ENCODE measurements at places on chromosomes 13 and 19. TPM values are rescaled to one million over a fixed set of nuclear protein-coding genes. Genes with fewer than 3 reads are reported as not detected.

GRCh38 chr19:53982001-53982451, 9.4 kb upstream of the CACNG6 start:
- H3K4me1 ChIP-seq, result peaks cover 11% of the 10 kb centered on the region
- no peaks in the 10 kb centered on the region for H3K36me3 ChIP-seq
- peak overlapping the region; percentile 53 for H3K4me3 ChIP-seq
- peaks cover 21% of the 10 kb centered on the region for H3K27me3 ChIP-seq

- DNase-seq, result no peak
- H3K36me3 ChIP-seq, result no peaks in the 10 kb centered on the region
- peaks cover 12% of the 10 kb centered on the region for H3K4me1 ChIP-seq
- no peak overlapping the region for H3K27ac ChIP-seq
Measured at GRCh38 chr13:98992355-98992754, 14.5 kb upstream of the DOCK9 start.

GRCh38 chr13:54402495-54402894, 1373.9 kb downstream of the OLFM4 start:
- H3K36me3 ChIP-seq, result no peaks in the 10 kb centered on the region
- H3K4me3 ChIP-seq, result no peak overlapping the region
- DNase-seq, result no peak
- H3K27ac ChIP-seq, result no peak overlapping the region
- no peaks in the 10 kb centered on the region for H3K27me3 ChIP-seq

GRCh38 chr19:7822910-7823515, 7.0 kb upstream of the EVI5L start:
- no peak for DNase-seq
- H3K36me3 ChIP-seq, result no peaks in the 10 kb centered on the region
- H3K27me3 ChIP-seq, result no peaks in the 10 kb centered on the region
- H3K4me1 ChIP-seq, result no peaks in the 10 kb centered on the region
- no peak overlapping the region for H3K4me3 ChIP-seq

GRCh38 chr13:113820813-113821651, 42.8 kb downstream of the GAS6 start:
- no peak overlapping the region for H3K27ac ChIP-seq
- H3K4me1 ChIP-seq, result no peaks in the 10 kb centered on the region
- no peak for DNase-seq

DNA sequence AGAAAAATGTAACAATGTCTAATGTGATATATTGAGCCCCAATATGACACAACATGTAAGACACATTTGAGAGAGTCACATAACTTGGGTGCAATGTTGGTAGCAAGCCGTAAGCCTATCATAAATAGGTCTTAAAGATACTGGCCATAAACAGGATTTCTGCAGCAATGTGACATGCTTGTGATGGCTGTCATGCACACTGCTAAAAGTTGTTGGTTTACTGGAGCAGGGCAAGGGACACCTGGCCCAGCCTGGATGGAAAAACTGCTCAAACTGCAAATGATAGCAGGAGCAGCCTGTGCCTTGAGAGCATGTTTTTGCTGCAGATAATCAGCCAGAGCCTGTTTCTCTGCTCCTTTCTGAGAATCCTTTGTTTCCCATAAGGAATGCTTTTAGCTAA, 136.7 kb upstream of the ZNF91 start:
- H3K4me3 ChIP-seq, result no peak overlapping the region
- DNase-seq, result no peak
- no peaks in the 10 kb centered on the region for H3K4me1 ChIP-seq
- H3K27ac ChIP-seq, result no peak overlapping the region
- no peaks in the 10 kb centered on the region for H3K27me3 ChIP-seq

- H3K36me3 ChIP-seq, result no peaks in the 10 kb centered on the region
- H3K4me1 ChIP-seq, result peaks cover 3% of the 10 kb centered on the region
- H3K27me3 ChIP-seq, result no peaks in the 10 kb centered on the region
- DNase-seq, result no peak
Measured at GRCh38 chr19:1244693-1245451, 3.3 kb downstream of the ATP5F1D start.

- H3K27me3 ChIP-seq, result no peaks in the 10 kb centered on the region
- DNase-seq, result no peak
- H3K27ac ChIP-seq, result no peak overlapping the region
- H3K4me3 ChIP-seq, result no peak overlapping the region
- H3K4me1 ChIP-seq, result no peaks in the 10 kb centered on the region
- no peaks in the 10 kb centered on the region for H3K36me3 ChIP-seq
Measured at GRCh38 chr19:3563709-3564524, 6.5 kb upstream of the MFSD12 start.

GRCh38 chr13:50629966-50630365, 213.5 kb downstream of the DLEU7 start:
- H3K27me3 ChIP-seq, result no peaks in the 10 kb centered on the region
- H3K4me3 ChIP-seq, result no peak overlapping the region
- H3K27ac ChIP-seq, result no peak overlapping the region

DNA sequence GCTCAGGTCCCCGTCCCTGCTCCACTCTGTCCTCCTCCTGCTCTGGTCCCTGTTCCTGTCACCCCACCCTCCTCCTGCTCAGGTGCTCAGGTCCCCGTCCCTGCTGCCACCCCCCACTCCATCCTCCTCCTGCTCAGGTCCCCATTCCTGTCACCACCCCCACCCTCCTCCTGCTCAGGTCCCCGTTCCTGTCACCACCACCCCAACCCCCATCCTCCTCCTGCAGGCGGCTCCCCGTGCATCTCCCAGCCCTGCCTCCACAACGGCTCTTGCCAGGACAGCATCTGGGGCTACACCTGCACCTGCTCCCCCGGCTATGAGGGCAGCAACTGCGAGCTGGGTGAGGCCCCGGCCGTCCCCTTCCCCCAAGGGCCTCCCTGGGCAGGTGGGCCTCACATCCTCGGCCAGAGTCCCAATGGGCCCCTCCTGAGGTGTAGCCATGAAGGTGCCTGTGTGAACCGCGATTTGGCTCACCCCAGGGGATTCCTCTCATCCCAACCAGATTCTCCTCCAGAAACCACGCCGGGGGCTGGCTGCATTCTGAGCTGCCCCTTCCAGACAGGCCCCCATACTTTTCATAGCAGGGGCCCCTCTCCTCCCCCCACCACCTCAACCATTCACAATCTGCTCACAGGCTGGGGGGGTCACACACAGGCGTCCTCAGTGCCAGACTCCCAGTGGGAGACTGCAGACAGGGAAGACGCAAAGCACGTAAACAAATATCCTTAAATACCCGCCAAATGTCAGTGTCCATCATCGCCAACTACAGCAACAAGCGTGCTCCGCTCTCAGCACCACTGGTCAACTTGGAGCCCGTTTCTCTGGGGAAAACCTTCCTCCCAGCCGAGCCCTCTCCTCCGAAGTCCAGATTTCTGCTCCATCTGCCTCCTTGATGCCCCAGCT, 4.6 kb downstream of the PROZ start:
- H3K27ac ChIP-seq, result no peak overlapping the region
- no peak for DNase-seq
- no peaks in the 10 kb centered on the region for H3K36me3 ChIP-seq
- no peak overlapping the region for H3K4me3 ChIP-seq

GRCh38 chr13:25375727-25376358, 4.1 kb downstream of the ATP8A2 start:
- no peak overlapping the region for H3K4me3 ChIP-seq
- DNase-seq, result peak; percentile 80
- peaks cover 34% of the 10 kb centered on the region for H3K4me1 ChIP-seq
- H3K36me3 ChIP-seq, result no peaks in the 10 kb centered on the region

- H3K27ac ChIP-seq, result no peak overlapping the region
- H3K4me3 ChIP-seq, result no peak overlapping the region
- no peaks in the 10 kb centered on the region for H3K4me1 ChIP-seq
- no peaks in the 10 kb centered on the region for H3K27me3 ChIP-seq
Measured at GRCh38 chr13:34278780-34279179, 460.8 kb downstream of the RFC3 start.

GRCh38 chr19:610801-611480, 21.3 kb downstream of the HCN2 start:
- H3K27me3 ChIP-seq, result no peaks in the 10 kb centered on the region
- no peak overlapping the region for H3K27ac ChIP-seq
- no peak for DNase-seq

- peak overlapping the region; percentile 17 for H3K4me3 ChIP-seq
- H3K36me3 ChIP-seq, result peaks cover 8% of the 10 kb centered on the region
- DNase-seq, result no peak
- no peaks in the 10 kb centered on the region for H3K27me3 ChIP-seq
- H3K27ac ChIP-seq, result peak overlapping the region; percentile 90
- H3K4me1 ChIP-seq, result peaks cover 63% of the 10 kb centered on the region
Measured at GRCh38 chr19:40804783-40805242, 5.8 kb downstream of the EGLN2 start.

GRCh38 chr19:18046059-18046718, 38.2 kb downstream of the ARRDC2 start:
- no peaks in the 10 kb centered on the region for H3K4me1 ChIP-seq
- no peaks in the 10 kb centered on the region for H3K27me3 ChIP-seq
- H3K36me3 ChIP-seq, result no peaks in the 10 kb centered on the region
- no peak for DNase-seq
- H3K27ac ChIP-seq, result no peak overlapping the region
- no peak overlapping the region for H3K4me3 ChIP-seq

DNA sequence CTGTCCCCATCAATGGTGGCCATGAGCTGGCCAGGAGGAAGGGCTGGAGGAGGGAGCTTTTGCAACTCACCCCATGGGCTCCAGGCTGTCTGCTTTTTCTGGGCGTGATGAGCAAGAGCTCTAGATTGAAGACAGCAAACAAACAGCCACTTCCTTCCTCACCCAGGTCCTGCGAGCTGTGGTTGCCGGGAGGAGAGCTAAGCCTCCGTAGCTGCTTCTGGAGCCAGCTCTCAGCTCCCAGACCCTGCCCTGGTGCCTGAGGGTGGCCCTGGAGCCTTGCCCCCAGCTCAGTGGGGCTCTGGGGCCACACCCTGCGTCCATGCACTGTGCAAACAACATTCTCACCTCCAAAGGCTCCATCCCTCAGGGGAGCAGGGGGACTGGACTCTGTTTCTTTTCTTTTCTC, 6.2 kb downstream of the MYO1F start:
- H3K36me3 ChIP-seq, result no peaks in the 10 kb centered on the region
- DNase-seq, result no peak
- no peak overlapping the region for H3K4me3 ChIP-seq
- H3K4me1 ChIP-seq, result peaks cover 6% of the 10 kb centered on the region
- no peak overlapping the region for H3K27ac ChIP-seq
- H3K27me3 ChIP-seq, result no peaks in the 10 kb centered on the region

DNA sequence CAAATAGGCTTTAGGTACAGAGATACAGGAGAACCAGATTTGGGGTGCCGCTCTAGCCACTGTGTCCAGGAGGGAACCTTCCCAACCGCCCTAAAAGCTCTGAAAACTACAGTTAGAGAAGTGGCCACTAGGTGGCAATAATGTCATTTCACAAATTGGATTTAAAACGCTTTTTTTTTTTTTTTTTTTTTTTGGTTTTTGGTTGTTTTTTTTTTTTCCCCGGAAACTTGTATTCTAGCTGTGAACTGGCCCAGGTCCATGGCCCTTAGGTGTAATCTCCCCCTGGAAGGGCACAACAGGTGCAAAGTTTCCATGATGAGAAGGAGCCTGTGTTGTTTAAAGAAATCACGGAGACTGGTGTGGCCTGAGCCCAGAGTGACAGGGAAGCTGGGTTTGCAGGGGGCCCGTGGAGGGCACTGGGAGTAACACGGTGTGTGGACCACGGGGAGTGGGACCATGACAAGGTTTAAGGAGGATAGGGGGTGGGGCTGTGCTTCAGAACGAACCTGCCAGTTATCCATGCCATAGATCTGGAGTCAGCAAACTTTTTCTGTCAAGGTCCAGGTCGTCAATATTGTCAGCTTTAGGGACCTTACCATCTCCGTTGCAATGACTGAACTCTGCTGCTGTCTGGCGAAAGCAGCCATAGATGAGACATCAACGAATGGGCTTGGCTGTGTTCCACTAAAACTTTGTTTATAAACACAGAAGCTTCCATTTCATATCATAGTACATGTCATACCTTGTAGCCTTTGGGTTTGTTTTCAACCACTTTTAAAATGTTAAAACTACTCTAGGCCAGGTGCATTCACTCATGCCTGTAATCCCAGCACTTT, 10.1 kb downstream of the OR1I1 start:
- no peak overlapping the region for H3K27ac ChIP-seq
- no peak overlapping the region for H3K4me3 ChIP-seq
- no peaks in the 10 kb centered on the region for H3K36me3 ChIP-seq

DNA sequence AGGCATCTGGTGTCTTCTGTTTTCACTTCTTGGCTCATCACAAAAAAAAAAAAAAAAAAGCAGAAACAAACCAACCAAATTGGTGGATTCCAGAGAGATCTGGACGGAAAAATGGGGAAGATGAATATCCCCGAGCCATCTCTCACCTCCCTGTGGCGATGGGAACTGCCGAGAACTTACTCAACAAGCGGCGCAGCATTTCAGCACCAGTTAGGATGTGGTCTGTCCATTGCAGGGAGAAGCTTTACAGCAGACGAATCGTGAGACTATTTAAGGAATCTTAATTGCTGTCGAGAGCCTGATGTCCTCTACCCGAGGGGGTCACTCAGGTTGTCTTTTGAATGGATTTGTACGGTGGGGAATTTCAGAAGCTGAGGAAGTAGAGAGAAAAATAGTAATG, 17.3 kb upstream of the KDM4B start:
- H3K4me1 ChIP-seq, result no peaks in the 10 kb centered on the region
- H3K4me3 ChIP-seq, result no peak overlapping the region
- H3K27ac ChIP-seq, result no peak overlapping the region
- peaks cover 26% of the 10 kb centered on the region for H3K36me3 ChIP-seq
- DNase-seq, result no peak
- H3K27me3 ChIP-seq, result no peaks in the 10 kb centered on the region

GRCh38 chr19:3808420-3809143, 22.4 kb upstream of the MATK start:
- H3K27me3 ChIP-seq, result no peaks in the 10 kb centered on the region
- H3K4me1 ChIP-seq, result no peaks in the 10 kb centered on the region
- no peak for DNase-seq

GRCh38 chr19:474126-475078, 13.6 kb upstream of the SHC2 start:
- DNase-seq, result peak; percentile 51
- no peak overlapping the region for H3K27ac ChIP-seq
- H3K4me3 ChIP-seq, result no peak overlapping the region
- no peaks in the 10 kb centered on the region for H3K36me3 ChIP-seq
- H3K4me1 ChIP-seq, result no peaks in the 10 kb centered on the region

The ATG4D gene
- total RNA-seq, result 55.5 TPM

The ZNF492 gene
- 0.39 TPM for total RNA-seq

The XPO4 gene
- 56.7 TPM for total RNA-seq

The SIGLEC8 gene
- not detected for total RNA-seq

The OPA3 gene
- total RNA-seq, result 14.5 TPM

The F2RL3 gene
- total RNA-seq, result not detected

The ZNF737 gene
- 22.5 TPM for total RNA-seq

The SPACA7 gene
- not detected for total RNA-seq

The CCDC194 gene
- not detected for total RNA-seq

All from GM23338 (cell line).